ENCODE measurements at places on chromosomes 3 and 15.

DNA sequence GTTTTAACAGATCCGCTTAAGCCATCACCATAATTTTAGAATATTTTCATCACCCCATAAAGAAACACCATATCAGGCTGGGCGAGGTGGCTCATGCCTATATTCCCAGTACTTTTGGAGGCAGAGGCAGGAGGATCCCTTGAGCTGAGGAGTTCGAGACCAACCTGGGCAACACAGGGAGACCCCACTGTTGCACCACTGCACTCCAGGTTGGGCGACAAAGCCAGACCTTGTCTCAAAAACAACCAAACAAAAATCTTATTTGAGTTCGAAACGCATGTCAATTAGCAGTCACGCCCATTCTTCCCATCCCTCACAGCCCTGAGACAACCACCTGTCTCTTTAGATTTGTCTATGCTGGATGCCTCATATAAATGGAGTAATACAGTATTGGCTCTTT is 119.9 kb downstream of the KLF13 start:
- peak; percentile 2 for DNase-seq

DNA sequence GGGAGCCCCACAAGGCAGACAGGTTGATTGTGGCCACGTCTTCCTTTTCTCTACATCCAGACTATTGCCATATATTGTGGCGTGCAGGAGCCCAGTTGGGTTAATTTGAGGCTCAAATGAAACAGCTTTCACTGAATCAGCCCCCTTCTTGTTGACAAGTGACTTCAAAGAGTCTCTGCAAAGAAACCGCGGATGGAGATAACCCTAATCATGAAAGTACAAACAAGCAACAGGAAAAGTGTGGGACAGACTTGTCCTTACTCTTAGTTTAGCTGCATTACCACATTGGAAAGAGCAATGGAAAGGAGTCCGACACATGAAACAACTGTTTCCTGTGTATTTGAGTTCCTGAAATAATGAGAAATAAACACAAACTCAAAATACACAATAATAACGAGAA is 3.3 kb downstream of the TMEM40 start:
- no peak for DNase-seq

- DNase-seq, result no peak
Measured at GRCh38 chr3:13259831-13260230, 160.3 kb downstream of the NUP210 start.

GRCh38 chr15:34810443-34811129 is 15.2 kb upstream of the ACTC1 start:
- no peak for DNase-seq

DNA sequence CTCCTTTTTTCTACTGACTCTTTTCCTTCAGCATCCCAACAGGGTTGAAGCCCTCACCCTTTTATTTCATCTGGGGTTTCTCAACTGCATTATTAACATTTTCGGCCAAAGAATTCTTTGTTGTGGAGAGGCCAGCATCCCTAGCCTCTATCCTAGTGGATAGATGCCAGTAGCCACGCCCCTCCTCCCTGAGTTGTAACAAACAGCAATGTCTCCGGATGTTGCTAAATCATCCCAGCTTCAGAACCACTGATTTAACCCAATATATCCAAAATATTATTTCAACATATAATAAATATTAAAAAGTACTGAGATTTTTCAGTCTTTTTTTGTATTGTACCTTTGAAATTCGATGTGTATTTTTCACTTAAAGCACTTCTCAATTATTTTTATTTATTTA is 2.0 kb upstream of the RNF111 start:
- DNase-seq, result no peak

GRCh38 chr15:70625438-70625837 is 137.9 kb downstream of the UACA start:
- no peak for DNase-seq

GRCh38 chr15:56754772-56755370 is 21.6 kb upstream of the ZNF280D start:
- DNase-seq, result no peak

GRCh38 chr15:87846746-87847145 is 409.8 kb downstream of the NTRK3 start:
- no peak for DNase-seq

DNA sequence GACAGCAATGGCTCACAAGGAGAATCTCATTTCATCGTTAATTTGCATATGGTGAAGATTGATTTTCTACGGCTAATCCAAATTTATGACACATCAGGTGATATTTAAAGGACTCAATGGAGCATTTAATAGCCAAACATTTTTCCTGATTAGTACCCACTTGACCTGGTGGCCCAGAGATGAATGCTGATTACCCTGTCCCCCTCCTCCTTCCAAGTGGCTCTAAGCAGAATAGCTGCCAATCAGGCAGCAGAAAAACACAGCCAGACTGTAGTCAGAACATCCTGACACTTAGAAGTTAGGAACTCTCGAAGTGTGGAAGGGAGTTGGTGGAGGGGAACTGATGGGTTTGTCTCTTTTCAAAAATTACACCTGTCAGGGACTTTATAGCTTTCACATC is 302.5 kb downstream of the ZNF621 start:
- DNase-seq, result no peak

DNA sequence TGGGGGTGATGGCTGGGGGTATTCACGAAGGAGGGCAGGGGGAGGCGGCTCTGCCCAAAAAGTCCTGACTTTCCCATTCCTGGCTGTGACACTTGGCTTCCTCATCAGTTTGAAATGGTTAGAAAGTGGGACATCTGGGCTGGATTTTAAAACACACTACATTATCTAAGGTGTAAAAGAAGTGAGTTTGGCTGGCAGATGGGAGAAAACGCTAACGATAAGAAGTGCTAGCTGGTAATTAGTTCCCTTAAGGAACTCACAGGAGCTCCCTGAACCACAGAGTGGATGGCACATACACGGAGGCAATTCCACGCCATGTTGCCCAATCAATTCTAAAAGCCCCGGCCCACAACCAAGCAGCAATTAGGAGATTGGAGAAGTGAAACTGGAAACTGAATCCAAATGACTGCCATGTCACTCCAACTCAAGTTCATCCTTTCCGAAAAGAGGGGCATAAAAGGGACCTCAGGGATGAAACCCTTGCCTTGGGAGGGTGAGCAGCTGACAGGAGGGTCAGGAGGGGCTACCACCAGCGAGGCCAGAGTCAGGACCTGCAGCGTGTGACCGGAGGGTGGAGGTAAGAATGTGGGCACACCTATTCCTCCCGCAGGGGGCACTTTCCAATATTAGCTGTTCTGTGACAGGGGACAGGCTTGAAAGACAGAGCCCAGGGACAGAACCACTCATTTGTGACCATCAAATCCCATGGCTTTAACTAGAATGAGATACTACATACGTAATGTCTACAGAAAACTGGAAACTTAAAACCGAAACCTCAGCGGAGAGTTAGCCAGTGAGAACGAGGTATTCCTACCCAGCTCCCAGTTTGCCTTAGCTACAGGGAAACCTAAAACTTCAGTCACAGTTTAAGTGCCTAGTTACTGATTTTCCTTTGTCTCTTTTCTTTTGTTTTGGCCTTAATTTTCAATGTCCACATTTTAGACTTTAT is 95.3 kb upstream of the OXTR start:
- DNase-seq, result no peak

GRCh38 chr15:63981596-63982320 is 64.5 kb downstream of the DAPK2 start:
- DNase-seq, result no peak

GRCh38 chr15:70062321-70062956 is 35.3 kb downstream of the TLE3 start:
- DNase-seq, result no peak

DNA sequence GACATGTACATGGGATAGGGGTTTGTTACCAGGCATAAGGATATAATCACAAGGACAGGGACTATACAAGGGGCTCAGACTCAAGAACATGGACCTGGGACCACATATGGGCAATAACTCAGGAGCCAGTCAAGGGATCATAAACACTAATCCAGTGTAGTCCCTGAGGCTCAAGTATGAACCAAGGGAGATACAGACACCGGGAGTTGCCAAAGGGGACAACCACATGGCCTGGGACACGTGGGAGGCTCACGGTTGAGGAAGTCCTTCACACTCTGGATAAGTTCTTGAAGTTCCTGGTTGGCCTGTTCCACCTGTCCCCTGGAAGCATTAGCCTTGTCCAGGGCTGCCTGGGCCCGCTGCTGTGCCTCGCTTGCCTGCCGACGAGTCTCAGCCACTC is 1.8 kb upstream of the USP19 start:
- no peak for DNase-seq

GRCh38 chr3:128077202-128077624 is 25.0 kb downstream of the SEC61A1 start:
- DNase-seq, result no peak

- DNase-seq, result no peak
Measured at GRCh38 chr15:58154769-58155168, 16.6 kb downstream of the AQP9 start.

GRCh38 chr3:52019352-52020080 is 23.8 kb upstream of the RPL29 start:
- no peak for DNase-seq

GRCh38 chr15:63041974-63042876 is at the start of gene TPM1:
TPM1 (plus strand) TSS chr15:63042747; CDS start chr15:63042830, 83 bp downstream.
- no peak for DNase-seq
